CD4-positive, alpha-beta T cell treated with Interleukin-6 for 4 hours (primary cell): ENCODE measurements at places on chromosomes 7 and 10.

DNA sequence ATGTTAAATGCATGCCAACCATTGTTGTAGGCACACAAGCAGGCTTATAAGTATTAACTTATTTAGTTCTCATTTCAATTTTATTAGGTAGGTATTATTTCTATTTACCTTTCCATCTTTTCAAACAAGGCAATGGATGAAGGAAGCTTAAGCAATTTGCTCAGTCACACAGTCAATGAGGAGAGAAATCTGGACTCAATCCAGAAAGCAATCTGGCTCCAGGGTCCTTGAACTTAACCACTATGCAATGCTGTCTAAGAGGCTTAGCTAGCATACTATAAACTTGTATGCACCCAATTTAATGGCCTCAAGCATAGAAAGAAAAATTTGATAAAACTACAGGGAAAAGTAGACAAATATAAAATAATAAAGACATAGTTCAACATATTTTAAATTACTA lies 88.6 kb downstream of the VWDE start:
- no peak for DNase-seq

GRCh38 chr10:120455004-120455403 lies 2.0 kb upstream of the PLPP4 start:
- DNase-seq: no peak

DNA sequence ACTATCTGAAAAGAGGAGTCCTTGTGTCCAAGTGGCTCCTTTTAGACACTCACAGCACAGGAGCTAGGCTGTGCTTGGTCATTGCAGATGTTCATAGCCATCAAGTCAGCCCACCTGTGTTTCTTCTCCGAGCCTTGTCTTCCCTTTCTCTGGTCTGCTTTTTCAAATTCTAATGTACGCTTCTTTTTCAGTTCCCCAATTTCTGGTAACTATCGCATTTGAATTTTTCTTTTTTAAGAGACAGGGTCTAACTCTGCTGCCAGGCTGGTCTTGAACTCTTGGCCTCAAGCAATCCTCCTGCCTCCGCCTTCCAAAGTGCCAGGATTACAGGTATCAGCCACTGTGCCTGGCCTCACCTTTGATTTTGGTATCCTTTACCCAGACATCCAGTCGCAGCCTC lies 18.9 kb downstream of the APBB1IP start:
- DNase-seq: no peak

DNA sequence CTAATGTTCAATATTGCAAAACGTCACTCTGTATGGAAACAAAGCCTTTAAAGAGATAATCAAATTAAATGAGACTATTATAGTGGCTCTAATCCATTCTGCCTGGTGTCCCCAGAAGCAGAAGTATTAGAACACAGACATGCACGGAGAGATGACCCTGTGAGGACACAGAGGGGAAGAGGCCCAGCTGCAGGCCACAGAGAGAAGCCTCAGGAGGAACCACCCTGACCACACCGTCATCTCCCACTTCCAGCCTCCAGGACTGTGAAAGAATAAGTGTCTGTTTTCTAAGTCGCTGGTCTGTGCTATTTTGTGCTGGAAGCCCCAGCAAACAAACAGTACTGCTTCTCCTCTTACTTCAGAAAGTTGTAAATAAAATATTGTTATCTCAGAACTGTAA lies 283.5 kb upstream of the ADARB2 start:
- no peak for DNase-seq

- no peak for DNase-seq
Observed at GRCh38 chr10:4587466-4587865, 238.5 kb upstream of the AKR1E2 start.

GRCh38 chr10:57692255-57692980 lies 575.3 kb downstream of the IPMK start:
- no peak for DNase-seq

GRCh38 chr10:3067118-3067858 lies at the start of gene PFKP:
Gene PFKP, plus strand, starts transcription at chr10:3067548. Its CDS starts 48 bp downstream, at chr10:3067596.
- peak; percentile 71 for DNase-seq

DNA sequence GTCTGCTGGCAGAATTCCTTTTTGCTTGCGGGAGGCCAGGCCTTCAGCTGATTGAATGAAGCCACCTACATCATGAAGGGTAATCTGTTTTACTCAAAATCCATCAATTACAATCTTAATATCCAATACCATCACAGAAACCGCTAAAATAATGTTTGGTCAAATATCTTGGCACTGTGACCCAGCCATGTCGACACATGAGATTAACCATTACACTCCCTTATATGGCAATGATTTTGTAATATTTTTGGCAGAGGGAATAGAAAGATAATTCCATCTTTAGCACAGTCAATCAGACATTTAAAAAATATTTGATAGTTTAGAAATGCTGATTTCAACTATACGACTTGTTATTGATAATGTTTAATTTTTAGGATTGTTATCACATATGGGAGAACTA lies 36.5 kb upstream of the SLC39A12 start:
- no peak for DNase-seq

DNA sequence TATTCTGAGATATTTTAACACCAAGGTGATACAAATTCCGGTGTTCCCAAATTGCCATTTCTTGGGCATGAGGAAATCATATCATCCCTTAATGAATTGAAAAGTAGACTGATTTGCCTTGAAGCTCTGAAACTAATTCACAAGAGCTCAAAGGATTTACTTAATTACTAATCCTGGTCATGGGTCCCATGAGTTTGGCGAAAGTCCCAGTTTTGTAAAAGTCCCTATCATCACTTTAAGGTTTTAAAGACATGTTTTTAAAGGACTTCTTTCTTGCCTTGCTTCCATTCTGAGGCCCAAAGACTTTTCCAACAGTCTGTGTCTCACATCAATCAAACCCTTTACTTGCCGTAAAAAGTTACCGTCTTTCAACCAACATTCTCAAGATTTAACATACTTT lies 377.9 kb downstream of the DNAJB9 start:
- DNase-seq: no peak

DNA sequence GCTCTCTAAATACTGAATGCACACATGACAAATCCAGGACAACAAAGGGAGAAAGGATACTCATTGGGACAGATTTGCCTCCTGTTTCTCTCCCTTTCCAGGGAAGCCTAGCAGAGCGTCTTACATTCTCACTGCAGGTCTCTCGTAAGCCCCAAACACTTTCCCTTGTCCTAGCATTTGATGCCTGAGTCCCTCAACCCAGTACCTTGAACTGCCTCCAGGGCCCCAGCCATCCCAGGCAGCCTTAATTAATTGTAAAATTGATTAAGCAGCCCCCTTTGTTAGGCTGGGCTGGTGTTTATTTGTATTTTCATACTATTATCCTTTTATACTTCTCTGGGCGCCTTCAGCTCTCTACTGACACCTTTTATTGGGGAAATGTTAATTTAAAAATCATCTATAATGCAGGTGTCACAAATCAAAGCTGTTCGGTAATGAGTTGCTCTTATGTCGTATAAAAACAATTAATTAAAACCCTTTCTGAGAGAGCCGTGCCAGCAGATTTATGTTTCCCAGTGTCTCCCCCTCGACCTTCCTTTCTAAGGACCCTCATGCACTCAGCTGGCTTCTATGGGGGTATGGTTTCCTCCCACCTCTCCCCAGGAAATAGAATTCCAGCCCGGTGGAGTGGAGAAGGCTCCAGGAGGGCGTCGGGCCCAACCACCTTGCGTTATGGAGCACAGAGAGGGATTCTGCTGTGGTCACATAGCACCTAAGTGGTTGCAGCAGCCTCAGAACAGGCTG lies 243.8 kb downstream of the RPS24 start:
- no peak for DNase-seq

DNA sequence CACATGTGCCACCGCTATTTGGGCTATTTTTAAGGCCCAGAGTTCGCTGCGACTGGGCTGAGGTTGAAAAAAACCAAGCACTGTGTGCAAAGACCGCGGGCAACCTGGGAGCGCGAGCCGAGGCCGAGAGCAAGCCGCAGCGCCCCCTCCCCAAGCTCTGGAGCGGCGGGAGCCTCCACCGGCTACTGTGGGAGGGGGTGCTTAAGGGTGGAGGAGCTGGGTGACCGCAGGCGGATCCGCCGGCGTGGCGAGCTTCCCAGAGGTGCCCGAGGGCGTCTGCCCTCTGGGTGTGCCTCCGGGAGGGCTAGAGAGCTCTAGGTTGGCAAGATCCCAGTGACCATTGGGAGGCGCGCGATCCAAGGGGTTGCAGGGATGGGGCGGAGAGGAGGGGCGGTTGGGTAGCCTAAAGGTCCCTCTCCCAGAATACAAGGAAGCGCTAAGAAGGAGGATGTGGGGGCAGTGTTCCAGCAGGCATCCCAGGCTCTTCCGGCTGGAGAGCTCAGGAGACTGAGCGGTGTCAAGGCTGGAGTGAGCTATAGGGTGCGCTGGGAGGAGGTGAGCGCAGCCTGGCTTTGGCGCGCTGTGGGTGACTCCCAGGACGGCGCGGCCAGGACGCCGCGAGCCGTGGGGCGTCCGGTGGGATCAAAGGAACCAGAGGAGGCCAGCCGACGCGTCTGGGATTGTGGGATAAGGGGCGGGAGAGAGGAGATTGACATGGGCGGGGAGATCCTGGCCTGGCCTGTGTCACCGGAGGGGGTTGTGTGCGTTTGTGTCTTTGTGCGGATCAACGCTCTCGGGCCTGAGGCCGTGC lies 8.0 kb downstream of the DLX5 start:
- DNase-seq: no peak

- DNase-seq: no peak
Observed at GRCh38 chr7:21538936-21539495, 3.8 kb upstream of the DNAH11 start.

DNA sequence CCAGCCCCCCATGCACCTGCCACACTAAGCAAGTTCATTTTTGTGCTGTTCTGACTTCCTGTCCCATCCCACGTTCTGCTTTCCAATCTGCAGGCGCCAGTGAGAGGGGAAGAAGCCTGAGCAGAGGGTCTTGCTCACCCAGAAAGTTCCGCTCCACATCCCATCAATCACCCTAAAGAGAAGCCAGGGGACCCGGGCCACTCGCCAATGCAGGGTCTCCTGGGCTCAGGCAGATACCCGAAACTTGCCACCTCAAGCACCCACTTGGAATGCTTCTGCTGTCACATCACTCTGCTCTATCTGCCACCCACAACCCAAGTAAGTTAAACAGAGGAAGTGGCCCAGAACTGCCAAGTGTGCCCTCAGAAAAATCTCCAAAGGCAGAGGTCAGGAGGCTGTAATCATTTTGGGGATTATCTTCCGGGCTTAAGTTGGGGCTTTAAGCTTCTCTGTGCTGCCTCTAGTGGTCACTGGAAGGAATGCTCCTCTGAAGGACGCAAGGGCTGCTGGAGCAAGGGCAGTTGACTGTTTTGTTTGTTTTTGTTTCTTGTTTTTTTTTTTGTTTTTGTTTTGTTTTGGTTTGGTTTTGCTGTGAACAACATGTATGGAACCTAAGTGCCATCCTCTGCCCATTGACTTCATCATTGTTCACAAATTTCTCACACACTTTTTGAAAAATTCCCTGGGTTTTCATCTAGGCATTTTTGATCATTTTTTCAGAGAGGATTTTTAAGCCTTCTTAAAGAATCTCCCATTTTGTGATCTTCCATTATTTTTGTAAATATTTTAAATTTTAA lies 25.5 kb downstream of the PRR15 start:
- no peak for DNase-seq

DNA sequence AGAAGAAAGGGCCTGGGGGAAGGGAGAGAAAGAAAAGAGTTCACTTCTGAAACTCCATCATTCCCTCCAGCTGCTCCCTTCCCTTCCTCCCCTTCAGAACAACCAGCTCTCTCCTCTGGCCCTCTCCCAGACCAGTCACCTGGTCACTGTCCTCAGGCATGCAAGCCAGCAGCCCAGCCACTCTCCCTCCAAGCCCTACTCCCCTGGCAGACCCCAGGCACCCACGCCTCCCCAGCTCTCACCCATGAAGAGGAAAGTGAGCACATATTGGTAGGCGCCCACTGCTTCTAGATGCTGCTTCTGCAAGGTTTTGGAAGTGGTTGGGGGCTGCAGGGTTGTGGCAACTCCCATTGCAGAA lies 353 bp downstream of the MOGAT3 start:
- no peak for DNase-seq

DNA sequence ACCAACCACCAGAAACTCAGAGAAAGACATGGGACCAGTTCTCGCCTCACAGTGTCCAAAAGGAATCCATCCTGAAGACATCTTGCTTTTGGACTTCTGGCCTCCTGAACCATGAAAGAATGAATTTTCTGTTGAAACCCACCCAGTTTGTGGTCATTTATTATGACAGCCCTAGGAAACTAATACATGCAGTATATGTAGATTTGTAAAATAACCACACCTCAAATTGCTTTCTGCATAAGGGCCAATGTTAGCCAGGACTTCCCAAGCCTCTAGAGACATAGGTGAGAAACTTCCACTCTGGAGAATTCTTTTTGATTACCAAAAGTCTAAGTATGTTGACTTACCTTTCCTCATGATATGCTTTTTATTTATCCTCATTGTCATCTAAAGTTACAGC lies 210.5 kb upstream of the SP4 start:
- no peak for DNase-seq

DNA sequence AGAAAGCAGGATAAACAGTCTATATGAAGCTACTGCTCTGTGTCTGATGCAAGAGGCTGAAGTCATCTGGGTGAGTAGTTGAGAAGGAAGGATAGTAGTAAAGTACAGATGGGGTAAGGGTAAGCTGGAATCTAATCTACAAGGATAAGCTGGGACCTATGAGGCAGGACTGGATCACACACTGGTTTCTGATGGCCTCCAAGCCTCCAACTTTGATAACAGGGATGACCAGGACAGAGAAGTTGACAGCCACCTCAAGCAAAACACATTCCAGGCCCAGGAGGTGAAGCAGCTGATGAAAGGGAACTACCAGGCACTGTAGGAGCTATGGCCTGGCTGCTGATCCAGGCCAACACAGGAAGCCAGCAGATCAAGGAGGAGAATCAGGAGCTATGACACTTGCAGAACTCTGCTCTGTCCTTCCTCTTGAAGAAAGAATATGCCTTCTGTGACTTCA lies 278.1 kb upstream of the TMEM229A start:
- no peak for DNase-seq

GRCh38 chr7:71281261-71281660 lies 149.3 kb downstream of the GALNT17 start:
- DNase-seq: no peak

DNA sequence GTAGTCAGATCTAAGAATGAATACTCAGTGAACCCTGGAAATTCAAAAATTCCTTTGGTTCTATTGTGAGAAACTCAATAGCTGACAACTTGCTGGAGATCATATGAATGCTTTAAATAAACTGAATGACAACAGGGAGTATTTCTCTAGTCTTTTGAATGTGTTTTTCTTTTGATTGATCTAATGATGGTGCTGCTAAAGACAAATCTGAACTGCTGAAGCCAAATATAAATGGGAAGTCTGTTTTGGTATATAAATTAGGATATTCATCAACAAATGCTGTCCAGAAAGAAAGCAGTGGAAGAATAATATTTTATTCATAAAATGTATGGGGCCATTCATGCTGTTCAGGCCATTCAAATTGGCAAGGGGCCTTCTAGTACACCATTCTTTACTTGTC lies 79.4 kb downstream of the ITGB1 start:
- no peak for DNase-seq

GRCh38 chr10:91610444-91610843 lies 22.4 kb downstream of the PPP1R3C start:
- DNase-seq: no peak
